Astrocyte (in vitro differentiated cells and primary cell): ENCODE measurements at places on chromosomes 2 and 18.

DNA sequence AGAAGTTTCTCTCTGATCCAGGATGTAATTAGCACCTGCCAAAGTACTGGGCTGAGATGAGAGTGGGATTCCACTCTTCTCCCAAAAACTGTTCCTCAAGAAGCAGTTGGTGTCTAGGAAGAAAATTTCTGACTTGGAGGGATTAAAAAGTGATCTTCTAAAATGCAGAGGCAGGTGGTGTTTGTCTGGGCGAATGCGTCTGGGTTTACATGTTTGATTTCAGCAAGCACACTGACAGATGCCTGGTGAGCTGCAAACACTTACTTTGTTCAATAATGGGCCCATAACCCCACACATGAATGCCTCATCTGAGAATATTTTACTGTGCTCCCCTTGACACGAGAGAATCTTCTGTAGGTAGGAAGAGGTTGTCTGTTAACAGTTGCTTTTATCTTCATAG, 24.3 kb upstream of the KCNF1 start:
- no peak for DNase-seq

DNA sequence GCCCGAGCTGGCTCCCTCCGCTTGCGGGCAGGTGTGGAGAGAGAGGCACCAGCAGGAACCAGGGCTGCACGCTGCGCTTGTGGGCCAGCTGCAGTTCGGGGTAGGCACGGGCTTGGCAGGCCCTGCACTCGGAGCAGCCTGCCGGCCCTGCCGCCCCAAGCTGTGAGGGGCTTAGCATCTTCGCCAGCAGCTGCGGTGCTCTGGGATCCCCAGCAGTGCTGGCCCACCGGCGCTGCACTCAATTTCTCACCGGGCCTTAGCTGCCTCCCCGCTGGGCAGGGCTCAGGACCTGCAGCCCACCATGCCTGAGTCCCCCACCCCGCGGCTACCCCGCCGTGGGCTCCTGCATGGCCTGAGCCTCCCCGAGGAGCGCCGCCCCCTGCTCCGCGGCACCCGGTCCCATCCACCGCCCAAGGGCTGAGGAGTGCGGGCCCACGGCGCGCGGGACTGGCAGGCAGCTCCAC, 434.4 kb upstream of the RGPD4 start:
- no peak for DNase-seq

DNA sequence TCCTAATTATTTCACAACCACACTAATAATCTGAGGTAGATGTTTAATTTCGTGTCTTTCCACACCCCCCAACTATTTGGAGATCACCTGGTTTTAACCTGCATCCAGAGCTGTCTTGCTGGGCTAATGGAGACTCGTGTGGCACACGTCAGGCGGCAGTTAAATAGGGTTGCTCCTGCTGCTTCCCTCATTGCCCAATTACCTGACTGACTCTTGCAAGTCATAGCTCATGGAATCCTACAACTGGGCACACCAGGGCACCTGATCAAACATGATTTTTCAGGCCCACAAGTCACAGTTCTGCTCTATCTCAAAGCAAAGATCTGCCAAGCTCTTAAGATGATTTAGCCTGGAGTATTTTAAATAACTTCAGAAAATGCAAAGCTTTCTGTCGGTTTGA, 1430.4 kb upstream of the ACVR2A start:
- DNase-seq: no peak

- peak; percentile 31 for DNase-seq
Measured at GRCh38 chr18:65754121-65754520, 3.3 kb downstream of the CDH7 start.

DNA sequence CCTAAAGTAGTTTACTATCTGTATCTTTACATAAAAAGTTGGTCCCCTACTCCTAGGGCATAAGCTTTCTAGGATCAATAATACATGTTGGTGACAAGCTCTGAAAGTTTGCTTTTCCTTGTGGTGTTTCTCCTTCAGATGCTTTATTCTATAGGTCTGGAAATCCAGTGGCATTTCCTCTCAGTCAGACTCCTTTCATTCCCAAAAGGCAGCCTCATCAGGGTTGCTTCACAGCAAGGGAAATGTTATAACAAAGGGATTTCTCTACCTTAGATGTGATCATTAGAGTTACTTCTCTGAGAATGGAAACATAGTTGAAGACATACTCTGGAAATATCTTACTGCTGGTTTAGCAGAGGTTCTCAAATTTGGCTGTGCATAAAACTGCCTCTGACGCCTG, 1072.4 kb upstream of the ZEB2 start:
- DNase-seq: no peak

GRCh38 chr18:46072376-46072867, 362 bp upstream of the PSTPIP2 start:
- no peak for DNase-seq

DNA sequence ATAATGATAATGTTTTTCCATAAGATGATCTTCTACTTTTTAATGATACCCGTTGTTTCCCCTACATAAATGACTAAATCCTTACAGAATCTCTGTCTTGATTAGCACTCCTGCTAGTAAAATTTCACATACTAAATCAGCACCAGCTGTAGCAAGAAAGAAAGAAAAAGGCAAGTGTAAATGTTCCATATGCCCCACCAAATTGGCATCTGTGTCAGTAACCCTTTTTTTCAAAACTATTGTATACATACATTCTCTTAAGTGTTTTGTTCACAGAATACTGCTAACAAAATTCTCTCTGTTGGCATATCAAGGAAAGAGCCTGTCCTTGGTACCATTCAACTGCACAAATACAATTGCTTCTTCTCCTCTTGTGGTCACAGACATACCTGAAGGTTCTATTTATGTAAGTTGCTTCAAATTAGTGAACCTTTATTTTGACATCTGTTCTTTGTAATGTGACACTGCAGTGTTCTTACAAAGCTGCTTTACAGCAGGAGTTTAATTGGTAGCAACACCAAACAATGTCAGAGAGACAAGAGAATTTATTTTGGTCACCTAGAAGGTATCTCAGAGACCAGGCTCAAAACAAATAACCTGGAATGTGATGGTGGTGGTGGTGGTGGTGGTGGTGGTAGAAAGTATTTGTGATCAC, 641.9 kb downstream of the ZEB2 start:
- no peak for DNase-seq

DNA sequence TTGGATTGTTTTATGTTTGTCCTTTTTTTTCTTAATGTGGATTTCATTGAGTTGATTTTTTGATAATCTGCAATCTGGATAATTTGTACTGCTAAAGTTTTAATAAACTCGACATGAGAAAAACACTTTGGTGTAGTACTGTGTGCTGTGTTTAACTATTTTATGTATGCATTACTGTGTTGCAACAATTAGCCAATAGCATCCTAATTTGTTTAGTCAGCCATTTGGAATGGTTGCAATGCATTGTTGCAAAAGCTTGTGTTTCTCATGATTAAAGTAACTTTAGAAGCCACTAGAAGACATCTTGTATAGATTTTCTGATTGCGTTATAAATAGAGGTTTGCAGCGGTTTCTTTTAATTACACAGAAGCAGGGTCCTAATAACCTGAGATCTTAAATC, 53.5 kb downstream of the PPIG start:
- peak; percentile 23 for DNase-seq

DNA sequence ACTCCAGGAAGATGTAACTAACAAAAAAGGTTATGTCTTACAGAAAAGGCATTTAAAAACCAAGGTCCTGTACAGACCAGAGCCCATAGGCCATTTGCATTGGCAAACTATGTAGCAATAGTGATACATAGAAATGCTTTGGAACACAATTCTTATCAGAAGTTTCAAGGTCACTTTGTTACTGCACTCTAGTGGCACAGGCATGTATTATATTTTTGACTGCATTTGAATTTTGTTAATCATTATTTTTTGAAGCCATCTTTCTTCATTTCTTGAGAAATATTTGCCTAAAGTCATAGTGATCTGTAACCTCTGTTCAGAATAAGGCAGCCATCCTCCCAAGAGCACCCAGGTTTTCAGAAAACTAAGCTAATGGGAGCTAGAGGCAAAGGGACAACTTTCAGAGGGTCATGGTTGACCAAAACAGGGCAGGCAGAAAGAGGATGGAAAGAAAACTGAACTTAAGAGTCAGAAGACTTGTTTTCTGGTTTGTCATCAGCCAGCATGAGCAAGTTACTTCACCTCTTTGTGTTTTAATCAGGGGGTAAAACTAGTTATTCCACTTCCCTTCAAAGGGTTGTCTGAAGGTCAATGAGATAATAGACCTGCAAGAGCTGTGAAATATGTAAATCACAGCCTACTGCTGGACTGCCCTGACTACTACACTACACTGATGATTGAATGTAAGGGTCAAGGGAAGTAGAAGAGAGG, 41.5 kb downstream of the SLC38A11 start:
- peak; percentile 52 for DNase-seq

DNA sequence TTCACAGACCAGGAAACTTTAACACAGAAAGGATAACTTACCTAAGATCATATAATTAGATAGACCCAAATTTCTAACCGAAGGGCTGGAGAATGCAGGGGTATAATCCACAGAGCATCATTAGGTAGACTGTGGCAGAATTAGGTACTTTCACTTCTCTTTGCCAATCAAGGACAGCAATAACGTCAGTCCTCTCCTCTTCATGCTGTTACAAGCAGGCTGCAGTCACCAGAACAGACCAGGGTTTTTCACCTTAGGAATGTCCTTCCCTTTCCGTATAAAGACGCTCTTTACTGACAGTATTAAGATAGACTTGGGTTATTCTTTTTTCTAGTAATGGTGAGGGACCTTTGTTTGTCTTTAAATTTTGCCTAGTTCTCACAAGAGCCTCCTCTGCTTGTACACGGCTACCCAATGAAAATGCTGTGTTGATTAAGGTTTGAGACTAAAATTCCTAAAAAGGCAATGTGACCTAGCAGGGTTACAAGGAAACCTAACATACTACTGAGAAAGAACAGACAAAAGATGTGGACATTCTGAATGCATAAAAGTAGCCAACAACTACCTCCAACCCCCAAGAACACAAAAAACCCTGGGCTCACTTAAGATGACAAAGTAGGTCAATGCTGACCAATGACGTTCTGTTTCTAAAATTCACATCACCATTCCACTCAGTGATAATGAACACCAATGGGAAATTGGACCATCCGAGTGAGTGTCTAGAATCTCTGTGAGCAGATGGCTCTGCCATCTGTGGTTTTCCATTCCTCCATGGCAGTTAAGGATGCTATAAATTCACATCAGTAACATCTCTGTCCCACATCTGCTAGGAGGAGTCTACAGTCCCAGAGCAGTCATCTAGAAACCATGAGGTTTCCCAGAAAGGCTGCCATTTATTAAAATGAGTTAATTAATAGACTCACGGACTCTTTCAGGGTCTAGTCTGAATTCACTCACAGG, 2.1 kb downstream of the PDIA6 start:
- DNase-seq: peak; percentile 35

DNA sequence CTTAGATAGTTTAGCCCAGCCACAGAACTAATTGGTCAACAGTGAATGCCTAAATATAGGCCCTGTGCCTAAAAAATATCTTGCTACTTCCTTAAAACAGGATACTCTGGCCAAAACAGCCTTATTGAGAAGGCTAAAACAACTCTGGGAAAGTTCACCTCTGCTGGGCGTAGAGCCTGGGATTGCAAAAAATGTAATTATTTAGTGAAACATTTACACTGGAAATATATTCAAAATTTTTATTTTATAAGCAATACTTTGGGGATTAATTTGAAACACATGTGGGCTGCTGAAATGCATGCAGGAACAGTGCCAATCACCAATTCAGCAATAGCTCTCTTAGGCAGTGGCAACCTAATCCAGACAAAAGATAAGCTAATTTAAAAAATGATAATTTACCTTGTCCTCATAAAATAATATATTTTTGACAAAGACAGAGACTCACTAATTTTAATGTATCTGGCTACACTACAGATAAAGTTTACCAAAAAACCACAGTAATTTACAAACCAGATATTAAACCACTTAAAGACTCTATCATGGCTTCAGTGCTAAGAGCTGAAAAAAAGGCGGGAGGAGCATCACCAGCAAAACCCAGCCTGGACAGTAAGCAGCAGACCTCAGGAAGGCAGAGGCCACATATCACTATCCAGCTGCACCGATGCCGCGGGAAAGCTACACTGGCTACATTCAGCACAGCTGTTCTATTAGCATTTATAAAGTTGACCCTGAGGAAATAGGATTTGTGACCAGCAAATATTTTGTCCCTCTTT, 18.5 kb downstream of the TRAK2 start:
- DNase-seq: peak; percentile 51

GRCh38 chr2:191117341-191117740, 33.5 kb downstream of the STAT4 start:
- no peak for DNase-seq

DNA sequence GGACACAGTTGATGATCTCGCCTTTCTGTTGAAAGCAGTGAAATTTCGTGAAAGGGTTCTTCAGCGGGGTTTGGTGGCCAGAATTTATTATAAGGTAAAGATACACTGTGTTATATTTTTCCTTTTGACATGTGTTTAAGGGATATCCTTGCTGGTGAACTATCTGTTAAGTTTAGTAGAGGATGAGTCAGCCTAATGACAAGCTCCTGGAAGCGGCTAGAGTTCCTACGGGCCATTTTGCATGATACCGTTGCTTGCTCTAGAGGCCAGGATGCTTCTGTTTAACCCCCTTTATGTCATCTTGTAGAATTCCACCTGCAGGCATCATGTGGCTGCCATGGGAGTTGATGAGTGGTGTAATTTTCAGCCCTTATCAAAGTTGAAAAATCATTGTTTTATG, 124.8 kb upstream of the BCL2L11 start:
- no peak for DNase-seq

DNA sequence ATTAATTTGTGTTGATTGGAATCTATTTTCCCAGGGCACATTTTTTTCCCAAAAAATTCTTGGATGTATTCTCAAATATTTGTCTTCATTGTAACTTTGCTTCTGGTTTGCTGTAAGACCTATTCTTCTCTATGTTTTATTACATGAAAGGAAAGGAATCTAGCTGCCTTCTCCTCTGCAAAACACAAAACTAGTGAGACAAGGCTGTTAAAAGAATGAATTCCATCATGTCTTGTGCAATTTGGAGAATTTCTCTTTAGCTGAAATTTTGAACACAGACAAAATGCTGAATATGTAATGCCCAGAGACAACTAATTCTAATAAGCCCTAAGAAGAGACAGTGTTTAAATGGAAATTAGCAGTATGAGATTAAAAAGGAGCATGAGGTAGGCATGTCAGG, 275.9 kb downstream of the CDH20 start:
- no peak for DNase-seq

GRCh38 chr18:12895014-12895413, 11.0 kb upstream of the PTPN2 start:
- DNase-seq: no peak

DNA sequence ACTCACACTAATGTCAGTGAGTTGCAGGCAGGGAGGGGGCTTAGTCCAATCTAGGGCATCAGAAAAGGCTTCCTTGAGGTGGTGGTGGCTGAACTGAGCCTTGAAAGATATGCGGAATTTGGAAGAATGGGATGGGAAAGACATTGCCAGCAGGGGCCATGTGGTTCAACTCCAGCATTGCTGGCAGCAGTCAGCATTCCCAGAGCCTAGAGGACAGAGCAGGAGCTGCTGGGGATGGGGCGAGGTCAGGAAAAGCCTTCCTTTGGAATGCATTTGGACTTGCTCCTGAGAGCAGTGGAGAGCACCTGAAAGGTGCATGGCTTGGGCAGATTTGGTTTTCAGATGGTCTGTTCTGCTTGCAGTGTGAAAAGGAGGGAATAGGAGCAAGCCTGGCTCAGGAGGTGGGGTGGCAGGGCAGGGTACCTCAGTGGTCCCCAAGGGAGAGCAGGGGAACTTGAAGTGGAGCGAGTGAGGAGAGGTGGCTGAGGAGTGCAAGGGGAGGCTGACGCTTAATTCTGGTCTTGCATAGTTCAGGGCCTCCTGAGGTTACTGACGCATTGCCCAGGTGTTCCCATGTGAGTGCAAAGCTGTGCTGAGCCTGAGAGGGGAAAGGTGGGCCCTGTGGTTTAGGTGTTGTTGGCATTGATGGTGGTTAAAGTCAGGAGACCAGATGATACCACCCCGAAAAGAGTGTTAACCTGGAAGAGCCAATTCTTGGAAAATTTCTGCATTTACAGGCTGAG, 112.1 kb upstream of the MGAT5 start:
- no peak for DNase-seq
